Suppressor macrophage (primary cell): ENCODE measurements at places on chromosomes 12 and 14.
A peak's percentile ranks its signal among the peaks of the same experiment; 100 is the strongest.

GRCh38 chr12:133057446-133057845 lies 20.1 kb downstream of the ZNF84 start:
- DNase-seq: no peak

DNA sequence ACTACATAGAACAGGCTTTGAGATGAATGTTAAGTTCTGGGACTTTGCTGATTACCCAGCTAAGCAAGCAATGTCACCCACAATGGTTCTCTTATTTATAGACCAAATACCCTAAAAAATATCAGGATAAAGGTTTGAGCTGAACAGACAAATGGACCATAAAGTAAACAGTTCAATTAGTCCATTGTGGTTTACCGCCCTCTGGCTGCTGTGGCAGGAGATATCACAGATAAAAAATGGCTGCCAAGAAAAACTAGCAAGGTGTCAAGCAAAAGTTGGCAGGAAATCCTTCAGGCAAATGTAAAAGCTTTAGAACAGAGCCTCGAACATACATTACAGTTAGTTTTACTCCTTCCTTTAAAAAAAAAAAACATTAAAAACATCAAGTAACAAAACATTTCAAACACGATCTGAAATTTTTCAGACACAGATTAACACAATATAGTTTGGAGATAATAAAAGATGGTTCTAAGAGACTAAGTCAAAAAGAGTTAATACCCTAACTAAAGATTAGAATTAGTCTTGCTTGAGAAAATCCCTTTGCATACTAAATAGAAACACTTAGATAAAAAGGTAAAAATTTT lies 41.3 kb downstream of the MED13L start:
- DNase-seq: peak; percentile 63

DNA sequence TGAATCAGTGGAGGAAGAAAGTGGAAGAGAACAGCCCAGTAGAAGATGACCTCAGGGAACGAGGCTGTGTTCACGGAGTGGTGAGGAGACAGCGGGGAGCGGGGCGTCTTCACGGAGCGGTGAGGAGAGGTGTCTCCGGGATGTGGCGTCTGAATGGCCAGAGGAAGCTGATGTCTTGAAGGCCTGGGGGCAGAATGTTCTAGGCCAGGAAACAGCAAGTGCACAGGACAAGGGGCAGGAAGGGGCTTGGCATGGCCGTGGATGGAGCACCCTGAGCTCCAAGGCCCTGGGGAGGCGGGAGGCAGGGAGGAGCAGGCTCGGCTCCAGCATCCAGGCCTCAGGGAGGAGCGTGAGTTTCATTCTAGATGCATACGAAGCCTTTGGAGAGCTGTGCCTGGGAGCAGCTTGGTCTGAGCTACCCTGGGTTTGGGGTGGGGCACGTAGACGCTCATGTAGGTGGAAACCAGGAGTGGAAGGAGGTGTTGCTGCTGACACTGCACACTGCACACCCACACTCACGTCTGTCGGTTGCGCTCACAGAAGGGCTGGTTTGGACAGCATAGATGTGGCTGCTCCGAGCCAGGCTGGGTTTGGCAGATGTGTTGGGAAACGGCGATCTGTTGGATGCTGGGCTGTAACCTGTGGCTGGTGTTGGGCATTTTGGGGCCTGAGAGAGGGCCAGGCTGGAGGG lies 131.6 kb downstream of the ADGRD1 start:
- DNase-seq: no peak

DNA sequence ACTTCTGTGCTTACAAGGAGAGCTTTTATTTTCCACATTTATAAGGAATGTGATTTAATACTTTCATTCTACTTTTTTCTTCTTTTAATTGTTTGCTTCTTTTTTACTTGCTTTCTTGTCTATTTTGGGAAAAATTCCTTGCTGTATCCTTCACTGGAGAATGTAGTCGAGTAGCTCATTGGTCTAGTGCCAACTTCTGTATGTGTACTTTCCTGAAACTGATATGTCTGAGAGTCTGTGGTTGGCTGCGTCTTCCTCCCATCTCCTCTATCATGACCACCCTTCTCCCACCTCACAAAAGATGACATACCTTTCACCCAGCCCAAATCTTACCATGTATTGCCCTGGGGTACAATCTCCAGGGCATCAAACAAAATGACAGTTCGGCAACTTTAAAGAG lies 51.8 kb downstream of the MSRB3 start:
- no peak for DNase-seq

GRCh38 chr12:54601841-54602240 lies 13.4 kb upstream of the PPP1R1A start:
- no peak for DNase-seq

GRCh38 chr12:108312693-108313189 lies 26.4 kb downstream of the CMKLR1 start:
- DNase-seq: peak; percentile 43

- no peak for DNase-seq
Measured at GRCh38 chr12:87444039-87444438, 585.2 kb downstream of the C12orf50 start.

DNA sequence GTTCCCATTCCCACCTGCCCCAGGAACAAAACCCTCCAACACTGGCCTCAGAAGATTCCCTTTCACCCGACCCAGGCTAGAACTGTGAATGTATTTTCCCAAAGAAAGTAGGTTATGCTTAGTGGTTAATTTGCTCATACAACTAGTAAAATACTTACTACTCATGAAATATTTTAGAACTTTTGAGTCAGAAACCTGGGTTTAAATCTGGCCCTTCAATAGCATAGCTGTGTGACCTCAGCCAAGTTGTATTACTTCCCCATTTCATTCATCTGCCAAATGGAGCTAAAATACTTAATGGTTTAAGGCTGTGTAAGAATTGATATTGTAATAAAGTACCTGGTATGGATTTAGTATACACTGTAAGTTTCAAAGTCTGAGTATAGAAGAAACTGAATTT lies 69.1 kb upstream of the DNM1L start:
- no peak for DNase-seq

DNA sequence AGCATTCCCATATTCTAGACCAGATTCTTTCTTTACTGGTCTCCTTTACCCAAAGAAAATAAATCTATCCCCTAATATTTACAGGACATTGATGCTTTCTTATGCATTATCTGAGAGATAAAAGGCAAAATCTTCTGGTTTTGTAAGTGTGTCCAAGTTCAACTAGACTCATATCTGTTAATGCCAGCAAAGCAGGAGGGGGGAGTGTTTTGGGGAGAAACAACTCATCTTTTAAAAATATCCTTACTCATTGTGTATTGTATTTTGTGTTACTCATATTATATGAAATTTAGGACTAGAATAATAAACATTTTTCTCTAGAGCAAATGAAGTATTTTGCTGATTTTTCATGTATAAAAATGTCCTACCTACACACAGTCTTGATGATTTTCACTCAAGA lies 54.8 kb downstream of the SAMD4A start:
- no peak for DNase-seq

GRCh38 chr12:21542403-21542802 lies 16.3 kb downstream of the SPX start:
- DNase-seq: no peak

GRCh38 chr12:66403746-66404145 lies 101.5 kb downstream of the HELB start:
- no peak for DNase-seq

DNA sequence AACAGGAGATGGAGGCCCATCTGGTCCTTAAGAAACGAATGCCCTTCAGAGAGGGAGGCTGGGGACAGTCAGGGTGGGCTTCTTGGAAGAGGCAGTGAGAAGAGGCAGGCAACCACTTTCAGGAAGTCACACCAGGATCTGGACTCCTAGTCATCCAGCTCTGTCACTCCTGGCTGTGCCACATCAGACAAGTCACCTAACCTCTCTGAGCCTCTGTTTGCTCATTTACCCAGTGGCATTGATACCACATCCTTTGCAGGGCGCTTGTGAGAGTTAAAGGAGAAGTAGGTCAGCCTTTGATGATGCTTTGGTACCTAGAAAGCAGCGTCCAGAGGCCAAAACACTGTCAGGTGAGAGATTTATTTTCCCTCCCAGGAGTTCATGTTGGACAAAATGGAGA lies 11.1 kb downstream of the CCDC197 start:
- no peak for DNase-seq

DNA sequence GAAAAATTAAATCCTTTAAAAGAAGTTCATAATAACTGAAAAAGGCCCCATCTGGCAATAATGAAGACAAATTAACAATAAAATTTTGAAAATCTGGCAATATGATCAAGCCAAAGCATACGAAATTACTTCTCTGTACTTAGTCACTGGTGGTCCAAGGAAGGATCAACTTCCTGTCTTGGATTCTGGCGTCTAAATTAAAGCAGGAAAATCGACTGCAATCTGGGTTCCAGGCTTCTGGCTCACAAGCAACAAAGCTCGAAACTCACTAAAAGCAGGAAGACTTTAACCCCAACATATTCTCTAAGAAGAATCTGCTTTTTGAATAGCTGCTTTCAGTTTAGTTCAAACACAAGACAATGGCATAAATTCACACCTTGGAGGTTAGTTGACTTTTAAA lies 49.7 kb downstream of the LRIG3 start:
- DNase-seq: no peak

DNA sequence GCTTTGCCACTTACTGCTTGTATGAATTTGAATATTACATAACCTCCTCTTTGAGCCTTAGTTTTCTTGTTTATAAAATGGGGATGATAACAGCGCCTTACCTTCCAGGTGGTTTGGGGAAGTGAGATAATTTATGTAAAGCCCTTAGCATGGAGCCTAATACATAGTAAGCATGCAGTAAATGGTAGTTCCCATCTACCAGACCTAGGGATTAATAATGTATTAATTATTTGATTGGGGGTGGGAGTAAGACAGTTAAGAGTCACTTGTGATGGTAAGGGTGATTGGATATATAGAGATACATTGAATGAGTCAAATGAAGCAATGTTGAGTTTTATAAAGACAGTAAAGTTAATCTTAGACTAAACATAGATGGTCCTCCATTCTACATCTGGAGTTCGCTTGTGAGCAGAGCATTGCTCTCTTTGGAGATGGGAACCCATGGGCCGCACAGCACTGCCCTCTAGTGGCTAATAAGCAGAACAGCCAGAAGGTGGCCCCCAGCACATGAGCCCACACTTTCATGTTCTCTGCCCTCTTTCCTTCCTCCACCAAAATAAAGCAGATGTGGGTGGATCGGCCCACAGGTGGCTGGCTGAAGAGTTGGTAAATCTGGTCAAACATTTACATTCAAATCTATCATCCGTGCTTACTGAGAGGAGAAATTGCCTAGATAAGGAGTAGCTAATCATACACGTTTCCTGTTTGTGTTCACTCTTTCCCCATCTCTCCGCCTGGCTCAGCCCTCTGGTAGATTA lies 26.5 kb upstream of the TAMALIN start:
- DNase-seq: peak; percentile 86

- peak; percentile 81 for DNase-seq
Measured at GRCh38 chr12:112096667-112097066, 11.9 kb downstream of the NAA25 start.
